Articular chondrocyte of knee joint (primary cell): ENCODE measurements at places on chromosomes 7 and 10. TPM values are rescaled to one million over a fixed set of nuclear protein-coding genes. Genes with fewer than 3 reads are reported as not detected.

The MMRN2 gene
- 5.2 and 6.1 TPM in 2 replicates for total RNA-seq

The TEX47 gene
- not detected in 2 replicates for total RNA-seq

The C10orf143 gene
- total RNA-seq = 2.5 and 2.7 TPM in 2 replicates

The PNLIP gene
- not detected in 2 replicates for total RNA-seq

The SRRM3 gene
- total RNA-seq = 0.91 and 1.1 TPM in 2 replicates

The GRB10 gene
- total RNA-seq = 42.8 and 43.6 TPM in 2 replicates

The ADARB2 gene
- total RNA-seq = under 0.01 and 0.86 TPM in 2 replicates

The CPVL gene
- 0.26 and 0.54 TPM in 2 replicates for total RNA-seq

The SHH gene
- not detected in 2 replicates for total RNA-seq
